Stimulated activated CD8-positive, alpha-beta memory T cell treated with anti-CD3 and anti-CD28 coated beads, Interleukin-4, amount 100 ng/mL, for 1 hour (primary cell): ENCODE measurements at places on chromosomes 11 and 22.

GRCh38 chr11:108945341-108945740 is 280.5 kb downstream of the DDX10 start:
- DNase-seq: no peak

DNA sequence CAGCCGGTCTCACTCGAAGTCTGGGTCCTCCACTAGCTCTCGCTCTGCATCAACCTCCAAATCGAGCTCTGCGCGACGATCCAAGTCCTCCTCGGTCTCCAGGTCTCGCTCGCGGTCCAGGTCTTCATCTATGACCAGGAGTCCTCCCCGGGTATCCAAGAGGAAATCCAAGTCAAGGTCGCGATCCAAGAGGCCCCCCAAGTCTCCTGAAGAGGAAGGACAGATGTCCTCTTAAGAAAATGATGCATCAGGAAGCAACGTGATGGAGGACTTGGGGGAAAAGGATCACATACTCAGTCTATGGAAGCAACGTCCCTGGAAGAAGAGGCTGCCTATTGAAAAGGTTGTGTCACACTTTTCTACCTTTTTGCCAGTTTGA is 1.1 kb downstream of the SRSF8 start:
- no peak for DNase-seq

GRCh38 chr22:20430101-20430719 is 7.4 kb downstream of the SCARF2 start:
- no peak for DNase-seq

- no peak for DNase-seq
These were observed at the start of gene ADM2 for GRCh38 chr22:50481440-50482106. ADM2 (plus strand) TSS chr22:50481543; CDS start chr22:50481848, 305 bp downstream.

DNA sequence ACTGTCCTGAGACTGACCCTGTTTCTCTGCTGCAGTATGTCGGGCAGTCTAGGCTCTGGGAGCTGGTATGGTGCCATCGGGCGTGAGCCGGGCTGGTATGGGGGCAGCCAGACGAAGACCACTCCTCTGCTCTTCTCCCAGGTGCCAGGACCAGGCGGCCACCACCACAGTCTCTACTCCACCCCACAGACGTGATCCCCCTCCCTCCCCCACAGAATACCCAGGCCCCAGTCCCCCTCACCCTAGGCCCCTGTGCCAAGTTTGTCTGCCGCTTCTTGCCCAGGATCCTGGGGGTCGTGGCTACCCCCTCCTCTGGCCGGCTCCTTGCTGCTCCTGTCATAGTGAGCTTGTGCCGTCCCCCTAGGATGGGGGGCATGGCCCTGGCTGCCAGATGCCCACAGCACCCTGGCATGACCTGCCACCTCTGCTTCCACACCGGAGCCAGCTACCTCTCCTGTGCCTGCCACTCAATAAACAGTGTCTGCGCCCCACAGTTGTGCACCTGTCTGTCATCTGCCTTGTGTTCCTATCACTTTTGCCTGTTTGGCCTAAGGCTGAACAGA is 2.0 kb upstream of the KCNK4 start:
- no peak for DNase-seq

DNA sequence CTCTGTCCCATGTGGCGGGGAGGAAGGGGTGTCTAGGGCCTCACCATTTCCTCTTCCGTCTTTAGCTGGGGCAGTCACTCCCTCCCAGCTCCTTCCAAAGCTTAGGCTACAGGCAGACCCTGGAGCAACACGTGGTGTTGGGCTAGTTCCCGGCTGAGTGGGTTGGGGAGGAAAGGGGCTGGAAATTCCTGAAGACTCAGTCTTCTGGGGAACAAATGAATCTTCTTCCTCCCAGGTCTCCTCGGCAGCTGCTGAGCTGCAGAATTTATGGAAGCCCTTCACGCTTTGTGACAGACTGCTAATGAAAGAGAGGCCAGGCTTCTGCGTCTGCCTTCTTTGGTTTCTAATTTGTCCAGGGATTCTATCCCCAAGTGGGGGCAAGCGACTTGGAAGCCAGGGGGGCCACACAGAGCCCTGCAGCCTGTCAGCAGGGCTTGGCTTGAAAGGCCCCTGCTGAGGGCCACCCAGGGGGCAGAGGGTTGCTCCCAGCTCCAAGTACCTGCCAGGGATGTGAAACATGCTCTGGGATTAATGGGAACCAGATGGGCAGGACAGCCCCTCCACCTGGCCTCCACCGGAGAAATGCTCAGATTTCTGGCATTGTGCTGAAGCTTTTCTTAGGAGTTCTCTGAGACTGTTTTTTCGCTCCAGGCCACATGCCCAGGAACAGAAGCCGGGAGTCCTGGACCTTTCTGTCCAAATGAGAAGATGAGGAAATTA is 123.1 kb downstream of the PKNOX2 start:
- no peak for DNase-seq

GRCh38 chr11:67288198-67288451 is 978 bp upstream of the ANKRD13D start:
- DNase-seq: no peak
